Stimulated activated CD4-positive, alpha-beta T cell treated with anti-CD3 and anti-CD28 coated beads, TNF-alpha, amount 100 ng/mL, for 48 hours (primary cell): ENCODE measurements at places on chromosomes 13 and 19.

- DNase-seq: peak; percentile 70
Observed at GRCh38 chr19:37655689-37656371, 565 bp upstream of the ZFP30 start.

GRCh38 chr13:81726037-81726726, 1385.3 kb upstream of the SPRY2 start:
- no peak for DNase-seq

- DNase-seq: no peak
Observed at GRCh38 chr13:73040968-73041596, 17.7 kb upstream of the KLF5 start.

DNA sequence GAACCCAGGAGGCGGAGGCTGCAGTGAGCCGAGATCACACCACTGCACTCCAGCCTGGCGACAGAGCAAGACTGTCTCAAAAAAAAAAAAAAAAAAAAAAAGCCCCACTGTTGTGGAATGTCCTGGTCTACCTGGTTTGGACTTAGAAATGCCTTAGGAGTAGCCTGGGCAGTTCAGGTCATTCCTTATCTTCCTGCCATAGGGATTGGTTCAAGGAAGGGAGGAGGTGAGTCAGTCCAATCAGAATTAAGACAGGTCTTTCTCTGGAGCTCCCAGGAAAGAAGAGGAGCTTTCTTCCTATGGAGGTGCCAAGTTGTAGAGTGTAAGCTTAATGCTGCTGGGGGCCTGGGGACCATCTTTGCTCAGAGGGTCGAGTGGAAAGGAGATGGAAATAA, 44.8 kb downstream of the SIPA1L3 start:
- DNase-seq: no peak

- no peak for DNase-seq
Observed at GRCh38 chr13:45178349-45179162, 22.3 kb downstream of the KCTD4 start.

DNA sequence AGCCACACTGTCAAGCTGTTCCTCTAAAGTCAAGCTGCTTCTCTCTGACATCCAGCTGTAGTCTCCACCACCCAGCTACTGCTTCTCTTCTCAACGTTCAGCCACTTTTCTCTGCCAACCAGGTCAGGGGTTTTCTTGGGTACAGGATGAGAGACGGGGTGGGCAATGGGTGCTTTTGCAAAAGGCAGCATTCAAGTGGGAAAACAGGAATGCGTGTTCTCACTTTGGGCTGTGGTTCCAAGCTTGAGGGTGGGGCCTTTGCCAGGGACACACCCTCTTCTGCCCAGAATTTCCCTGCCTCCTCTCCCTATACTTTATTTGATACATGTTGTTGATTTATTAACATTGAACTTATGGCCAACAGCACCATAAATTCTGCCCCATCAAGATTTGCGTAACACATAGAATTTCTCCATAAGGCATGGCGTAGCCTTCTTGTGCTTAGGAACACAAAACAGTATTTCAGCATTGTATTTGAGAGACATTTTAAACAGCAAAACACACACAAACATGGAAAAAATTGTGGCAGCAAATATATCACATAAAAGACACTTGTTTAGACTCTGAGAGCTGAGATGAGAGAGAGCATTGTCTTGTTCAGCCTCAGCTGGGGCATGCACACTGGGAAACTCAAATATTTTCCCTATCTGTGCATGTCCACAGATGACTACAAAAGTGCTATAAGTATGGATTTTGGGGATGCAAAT, 392.8 kb downstream of the SLITRK6 start:
- DNase-seq: no peak

DNA sequence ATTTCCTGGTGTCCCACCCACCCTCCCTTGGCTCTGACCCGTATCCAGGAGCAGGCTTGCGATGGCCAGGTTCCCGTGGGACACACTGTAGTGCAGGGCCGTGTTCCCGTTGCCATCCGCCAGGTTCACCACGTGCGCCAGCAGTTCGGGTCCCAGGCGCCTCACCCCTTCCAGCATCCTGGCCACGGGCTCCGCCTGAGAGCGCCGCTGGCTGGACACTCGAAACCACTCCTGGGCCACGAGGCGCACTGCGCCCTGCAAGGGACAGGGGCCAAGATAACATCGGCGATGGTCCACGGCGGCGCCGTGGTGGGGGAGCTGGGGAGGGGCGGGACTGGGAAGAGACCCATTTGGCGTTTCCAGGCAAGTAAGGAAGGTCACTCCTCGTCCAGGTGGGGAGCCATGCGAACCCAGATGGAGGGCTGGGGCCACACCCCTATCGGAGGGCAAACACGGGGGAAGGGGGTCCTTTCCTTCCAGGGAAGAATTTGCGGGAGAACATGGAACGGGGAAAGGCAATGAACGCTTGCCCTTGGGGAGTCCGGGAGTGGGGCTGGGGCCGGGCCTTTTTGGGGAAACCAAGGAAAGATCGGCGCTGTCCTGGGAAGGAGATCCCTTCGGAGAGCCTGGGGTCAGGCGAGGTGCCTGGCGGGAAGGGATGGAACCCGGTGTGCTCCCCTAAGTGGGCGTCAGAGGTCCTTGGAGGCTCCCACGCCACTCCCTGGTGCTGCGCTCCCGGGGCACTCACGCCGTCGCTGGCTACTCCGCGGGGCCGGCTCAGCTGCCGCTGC, 9.9 kb downstream of the KANK3 start:
- no peak for DNase-seq

DNA sequence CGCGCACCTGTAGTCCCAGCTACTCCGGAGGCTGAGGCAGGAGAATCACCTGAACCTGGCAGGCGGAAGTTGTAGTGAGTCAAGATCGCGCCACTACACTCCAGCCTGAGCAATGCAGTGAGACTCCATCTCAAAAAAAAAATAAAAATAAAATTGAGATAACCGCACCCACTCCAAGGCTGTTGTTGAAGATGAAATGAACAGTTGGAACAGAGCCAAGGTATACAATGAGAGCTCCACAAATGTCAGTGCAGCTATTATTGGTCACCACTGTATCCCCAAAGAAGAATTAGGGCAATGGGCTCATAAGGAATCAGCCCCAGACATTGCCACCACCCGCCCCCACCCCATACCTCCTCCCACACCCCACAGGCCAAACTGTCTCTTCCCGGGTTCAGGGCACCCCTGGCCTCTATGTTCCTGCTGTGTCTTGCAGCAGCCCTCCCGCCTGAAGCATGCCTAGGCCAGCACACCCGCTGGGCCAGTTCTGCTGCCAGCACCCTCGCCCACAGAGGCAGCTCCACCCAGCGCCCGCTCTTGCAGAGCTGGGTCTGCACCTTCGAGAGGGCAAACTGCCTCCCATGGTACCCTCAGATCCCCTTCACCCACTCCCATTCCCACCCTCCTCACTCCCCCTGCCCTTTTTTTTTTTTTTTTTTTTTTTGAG, 3.5 kb upstream of the S1PR5 start:
- no peak for DNase-seq

DNA sequence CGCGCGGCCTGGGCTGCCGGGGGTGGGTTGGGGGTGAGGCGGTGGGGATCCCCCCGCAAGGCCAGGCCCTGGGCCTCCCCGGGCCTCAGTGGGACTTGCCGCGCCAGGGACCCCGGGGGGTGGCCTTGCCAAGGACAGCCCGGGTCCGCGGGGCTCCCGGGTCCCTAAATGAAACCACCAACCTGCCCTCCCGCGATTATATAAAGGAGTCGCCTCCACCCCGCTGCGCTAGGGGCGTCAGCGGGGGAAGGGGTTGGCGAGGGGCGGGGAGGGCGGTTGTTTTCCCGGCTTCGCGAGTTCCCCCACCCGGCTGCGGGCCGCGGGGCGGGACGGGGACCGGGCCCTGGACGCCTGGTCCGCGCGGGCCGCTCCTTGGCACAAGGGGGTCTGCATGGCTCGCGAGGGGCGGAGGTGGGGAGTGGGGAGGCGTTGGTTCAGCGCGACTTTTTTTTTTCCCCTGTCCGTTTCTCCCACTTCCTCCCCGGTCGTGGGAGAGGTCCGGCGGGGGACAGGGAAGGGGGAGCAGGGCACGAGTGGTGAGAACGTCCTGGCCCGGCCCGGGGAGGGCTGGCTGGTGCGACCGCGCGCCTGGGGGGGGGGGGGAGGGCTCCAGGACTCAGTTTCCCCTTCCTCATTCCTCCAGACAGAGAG, 822 bp upstream of the ZBTB7A start:
- DNase-seq: no peak

GRCh38 chr13:23598369-23598768, 28.2 kb downstream of the TNFRSF19 start:
- DNase-seq: no peak

DNA sequence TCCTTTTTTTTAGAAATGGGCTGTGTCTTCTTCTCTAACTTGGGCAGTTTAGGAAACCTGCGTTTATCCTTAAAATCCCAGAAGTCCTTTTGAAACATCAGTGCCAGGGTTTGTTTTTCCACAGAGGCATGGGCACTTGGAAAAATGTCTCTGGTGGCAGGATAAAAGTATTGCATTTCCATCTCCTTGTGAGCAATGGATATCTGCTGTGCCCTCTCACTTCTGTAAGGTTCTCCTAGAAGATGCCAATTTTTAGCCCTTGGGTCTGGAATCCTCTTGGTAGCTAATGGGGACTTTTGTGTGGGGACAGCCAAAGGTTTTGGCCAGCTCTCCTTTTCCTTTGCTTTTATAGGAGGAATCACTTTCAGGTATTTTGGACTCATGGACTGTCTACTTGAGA, 21.0 kb downstream of the WDR87 start:
- DNase-seq: no peak

- no peak for DNase-seq
Observed at GRCh38 chr13:33940256-33940655, 122.3 kb downstream of the RFC3 start.

- no peak for DNase-seq
Observed at GRCh38 chr13:101116826-101117225, 299.5 kb downstream of the NALCN start.

- no peak for DNase-seq
Observed at GRCh38 chr19:51382004-51382403, 5.8 kb downstream of the LIM2 start.

- DNase-seq: no peak
Observed at GRCh38 chr19:4547303-4548237, 7.7 kb upstream of the LRG1 start.

- peak; percentile 37 for DNase-seq
Observed at GRCh38 chr19:29667901-29668341, 2.7 kb downstream of the PLEKHF1 start.

GRCh38 chr19:46192992-46193650, 36.4 kb upstream of the IGFL1 start:
- DNase-seq: no peak

DNA sequence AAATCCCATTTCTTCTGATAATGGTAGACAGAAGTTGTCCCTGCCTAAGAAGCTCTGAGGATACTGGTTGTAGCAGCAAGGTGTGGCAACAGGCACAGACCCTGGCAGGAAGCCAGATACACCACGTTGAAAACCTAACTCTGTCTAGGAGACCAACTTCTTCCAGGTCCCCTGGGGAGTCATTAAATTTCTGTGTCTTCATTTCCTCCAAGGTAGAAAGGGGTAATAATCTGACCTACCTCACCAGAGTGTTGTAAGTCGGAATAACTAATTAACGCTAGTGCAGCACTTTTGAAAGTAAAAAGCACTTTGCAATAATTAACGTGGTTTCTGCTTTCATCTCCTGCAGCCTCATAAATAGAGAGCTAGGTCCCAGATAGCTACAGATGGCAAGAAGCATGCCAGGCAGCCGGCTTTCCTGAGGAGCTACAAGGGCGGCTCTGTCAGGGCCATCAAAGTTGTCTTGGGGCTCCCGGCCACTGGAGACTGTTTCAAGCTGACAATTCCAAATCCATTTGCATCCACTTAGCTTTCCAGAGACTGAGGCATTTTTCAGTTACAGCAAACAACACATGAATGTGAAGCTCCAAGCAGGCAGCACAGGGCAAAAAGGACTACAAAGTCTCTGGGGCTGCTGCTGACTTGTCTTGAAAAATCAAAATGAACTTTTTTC, 176.2 kb downstream of the FOXO1 start:
- no peak for DNase-seq

GRCh38 chr13:75369981-75370380, 112.0 kb downstream of the TBC1D4 start:
- no peak for DNase-seq

- DNase-seq: no peak
Observed at GRCh38 chr13:64347664-64348063, 2882.5 kb downstream of the PCDH9 start.

DNA sequence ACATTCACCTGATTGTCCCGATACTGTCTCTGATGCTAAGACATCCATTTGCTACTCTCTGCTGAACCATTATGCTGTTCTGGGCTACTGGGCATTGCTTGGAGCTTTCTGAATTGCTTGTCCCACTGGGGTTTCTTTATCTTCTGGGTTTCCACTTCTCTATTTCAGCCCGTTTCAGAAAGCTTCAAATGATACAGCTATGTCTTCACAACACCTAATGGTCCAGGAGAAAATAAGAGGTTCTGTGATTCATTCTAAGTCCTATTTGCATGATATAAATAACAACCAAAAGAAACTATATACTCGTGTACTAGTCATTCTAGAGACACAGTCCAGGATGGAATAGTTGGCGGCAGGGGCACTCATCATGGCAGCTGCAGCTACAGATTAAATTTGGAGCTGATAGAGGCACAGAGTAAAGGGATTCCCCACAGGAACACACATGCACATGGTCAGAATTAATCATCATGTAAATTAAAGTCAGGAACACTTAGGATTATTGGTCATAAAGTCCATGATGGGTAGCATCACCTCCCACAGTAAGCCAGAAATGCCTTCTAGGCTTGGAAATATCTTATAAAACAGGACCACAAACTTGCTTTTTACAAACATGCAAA, 33.3 kb upstream of the SCEL start:
- no peak for DNase-seq

DNA sequence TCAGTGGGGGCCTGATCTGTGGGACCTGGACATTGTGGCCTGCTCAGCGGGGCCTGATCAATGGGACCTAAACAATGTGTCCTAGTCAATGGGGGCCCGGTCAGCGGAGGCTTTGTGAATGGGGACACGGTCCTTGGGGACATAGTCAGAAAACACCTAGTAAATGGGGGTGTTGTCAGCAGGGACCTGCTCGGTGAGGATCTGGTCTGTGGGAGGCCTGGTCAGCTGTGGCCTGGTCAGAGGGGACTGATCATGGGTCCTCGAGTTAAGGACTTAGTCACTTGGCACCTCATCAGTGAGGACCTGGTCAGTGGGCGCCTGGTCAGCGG, 44.5 kb upstream of the TPM4 start:
- DNase-seq: no peak

DNA sequence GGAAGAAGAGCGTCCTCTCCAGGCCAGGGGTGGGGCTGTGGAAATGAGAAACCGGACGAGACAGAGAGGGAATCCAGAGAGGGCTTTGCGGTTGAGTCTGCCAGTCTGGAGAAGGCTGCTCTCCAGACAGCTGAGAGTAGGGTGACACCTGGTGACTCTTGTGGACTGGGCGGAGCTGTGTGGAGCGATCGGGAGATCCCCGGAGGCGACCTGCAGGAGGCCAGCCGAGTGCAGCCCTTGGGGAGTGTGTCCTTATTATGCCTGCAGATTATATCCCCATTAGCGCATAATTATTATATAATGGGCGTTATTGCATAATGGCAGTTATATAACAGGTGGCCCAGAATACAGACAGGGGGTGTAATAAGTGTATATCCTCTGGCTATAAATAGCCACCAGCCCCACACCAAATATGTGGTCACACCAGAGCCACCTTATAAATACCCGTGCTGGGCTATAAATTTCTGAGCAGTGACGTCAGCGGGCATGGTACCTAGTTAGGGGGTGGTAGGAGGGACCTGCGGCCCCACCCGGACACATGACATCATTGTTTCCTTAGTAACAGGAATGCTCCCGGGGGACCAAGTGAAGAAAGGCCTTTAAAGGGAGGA, 41.2 kb downstream of the NFIX start:
- no peak for DNase-seq
